ENCODE measurements at places on chromosomes 1 and 21. TPM values are rescaled to one million over a fixed set of nuclear protein-coding genes. Genes with fewer than 3 reads are reported as not detected.

Gene TAL1
- 45.1 TPM for total RNA-seq

Gene TMPRSS2
- total RNA-seq, result not detected

Gene IL12RB2
- not detected for total RNA-seq

Gene COL16A1
- total RNA-seq, result 0.86 TPM

Gene ALX3
- not detected for total RNA-seq

Gene DISC1
- total RNA-seq, result 21.9 TPM

Gene PRAMEF10
- total RNA-seq, result not detected

Gene TIE1
- total RNA-seq, result 1,011 TPM

Gene LORICRIN
- not detected for total RNA-seq
